AG04450 (cell line): ENCODE measurements at places on chromosomes 2 and 18. TPM values are rescaled to one million over a fixed set of nuclear protein-coding genes. Genes with fewer than 3 reads are reported as not detected.

TFCP2L1 gene
- polyA plus RNA-seq = not detected in 2 replicates

IL18R1 gene
- 2.0 and 2.5 TPM in 2 replicates for polyA plus RNA-seq

OSBPL1A gene
- 41.0 and 56.1 TPM in 2 replicates for polyA plus RNA-seq

RSAD2 gene
- polyA plus RNA-seq = not detected in 2 replicates

COL3A1 gene
- polyA plus RNA-seq = 1,314 and 1,396 TPM in 2 replicates

GLI2 gene
- 5.2 and 8.4 TPM in 2 replicates for polyA plus RNA-seq

BIN1 gene
- 32.4 and 35.7 TPM in 2 replicates for polyA plus RNA-seq

KCNK3 gene
- 0.04 and 0.05 TPM in 2 replicates for polyA plus RNA-seq

NMUR1 gene
- not detected in 2 replicates for polyA plus RNA-seq

GNAL gene
- polyA plus RNA-seq = 0.46 and 0.51 TPM in 2 replicates

CDCA7 gene
- polyA plus RNA-seq = 11.4 and 13.9 TPM in 2 replicates

CAPN14 gene
- 0.09 TPM in 2 replicates for polyA plus RNA-seq

AQP12B gene
- not detected in 2 replicates for polyA plus RNA-seq

SNED1 gene
- polyA plus RNA-seq = 1.6 and 2.4 TPM in 2 replicates

ASPRV1 gene
- 0.06 and 0.11 TPM in 2 replicates for polyA plus RNA-seq

CASP8 gene
- polyA plus RNA-seq = 17.4 and 20.8 TPM in 2 replicates

OSR1 gene
- 13.5 and 14.0 TPM in 2 replicates for polyA plus RNA-seq

STARD6 gene
- polyA plus RNA-seq = 0.14 TPM in 1 of 2 replicates, not detected in the other

TRIM43 gene
- polyA plus RNA-seq = not detected in 2 replicates

GPR148 gene
- polyA plus RNA-seq = not detected in 2 replicates

CYTIP gene
- polyA plus RNA-seq = not detected in 2 replicates

- DNase-seq = no peak
Observed at GRCh38 chr2:100612388-100613000, 49.7 kb downstream of the PDCL3 start.

- no peak for DNase-seq
Observed at GRCh38 chr2:191230174-191230573, 15.0 kb upstream of the MYO1B start.

GRCh38 chr2:224400886-224401632 lies 848 bp downstream of the FAM124B start:
- DNase-seq = no peak

GRCh38 chr2:70728128-70728527 lies 39.9 kb downstream of the ADD2 start:
- no peak for DNase-seq

- DNase-seq = no peak
Observed at GRCh38 chr2:226445216-226445861, 354.3 kb downstream of the IRS1 start.

GRCh38 chr18:78527984-78528383 lies 451.6 kb upstream of the SALL3 start:
- no peak for DNase-seq

GRCh38 chr18:44920441-44920840 lies 239.8 kb downstream of the SETBP1 start:
- no peak for DNase-seq

DNA sequence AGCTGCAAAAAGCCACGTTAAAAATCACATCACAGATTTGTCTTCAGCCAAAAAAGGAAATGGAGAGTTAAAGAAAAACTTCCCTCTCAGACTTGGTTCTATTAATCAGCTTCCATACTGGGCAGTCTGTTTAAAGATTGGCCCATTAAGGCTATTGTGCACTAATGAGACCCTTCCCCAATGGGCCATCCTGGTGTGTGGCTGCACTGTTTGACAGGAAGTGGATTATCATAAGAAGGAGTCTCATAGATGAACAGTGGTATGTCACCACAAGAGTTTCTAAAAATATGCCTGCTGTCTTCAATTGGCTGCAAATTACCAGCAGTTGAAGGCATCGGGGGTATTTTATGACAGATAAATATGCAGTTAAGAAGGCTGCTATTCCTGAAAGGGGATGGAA lies 247.6 kb upstream of the THSD7B start:
- no peak for DNase-seq

GRCh38 chr2:64695721-64696261 lies 42.1 kb upstream of the SERTAD2 start:
- DNase-seq = no peak

DNA sequence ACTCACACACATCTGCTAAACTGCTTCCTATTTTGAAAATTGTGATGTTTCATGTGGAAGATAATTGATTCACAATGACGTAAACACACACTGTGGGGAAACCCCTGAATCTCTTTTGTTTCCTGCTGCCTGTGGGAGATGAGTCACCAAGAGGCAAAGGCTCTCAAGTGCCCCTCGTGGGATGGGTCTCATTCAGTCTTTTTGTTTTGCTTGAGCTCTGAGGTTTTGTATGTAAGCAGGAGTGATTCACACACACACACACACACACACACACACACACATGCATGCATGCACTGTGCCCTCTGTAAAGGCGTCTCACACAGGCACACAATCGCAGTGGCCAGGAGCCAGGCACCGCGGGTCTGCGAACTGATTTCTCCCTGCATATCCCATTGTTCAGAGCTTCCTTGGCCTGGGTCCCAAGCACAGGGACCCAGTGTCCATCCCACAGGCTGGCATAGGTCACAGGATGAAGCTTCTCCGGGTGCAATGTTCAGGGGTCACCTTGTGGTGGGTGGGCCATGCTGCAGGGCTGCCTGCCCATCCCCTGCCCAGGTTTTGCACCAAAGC lies 12.1 kb upstream of the ARHGEF4 start:
- DNase-seq = peak; percentile 95

DNA sequence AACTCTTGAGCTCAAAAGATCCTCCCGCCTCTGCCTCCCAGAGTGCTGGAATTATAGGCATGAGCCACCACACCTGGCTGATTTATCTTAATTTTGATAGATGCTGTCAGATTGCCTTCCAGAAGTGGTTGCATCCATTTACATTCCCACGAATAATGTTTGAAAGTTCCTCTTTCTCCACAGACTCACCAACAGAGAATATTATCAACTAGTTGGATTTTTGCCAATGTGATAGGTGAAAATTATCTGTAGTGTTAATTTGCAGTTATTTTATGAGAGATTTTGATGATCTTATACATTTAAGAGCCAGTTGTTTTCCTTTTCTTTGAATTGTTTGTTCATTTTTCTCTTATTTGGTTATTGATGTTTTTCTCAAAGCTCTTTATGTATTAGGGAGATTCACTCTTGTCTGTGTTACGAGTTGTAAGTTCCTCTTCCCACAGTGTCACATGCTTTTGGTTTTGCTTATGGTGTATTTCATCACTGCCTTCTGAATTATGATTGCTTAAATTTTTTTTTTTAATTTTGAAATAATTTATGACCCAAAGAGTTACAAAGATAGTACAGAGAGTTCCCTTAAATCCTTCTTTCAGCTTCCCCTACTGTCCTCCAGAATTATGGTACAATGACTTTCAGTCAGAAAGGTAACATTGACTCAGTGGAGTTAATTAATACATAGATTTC lies 20.7 kb upstream of the NT5DC4 start:
- DNase-seq = no peak

- DNase-seq = no peak
Observed at GRCh38 chr2:195756218-195756942, 99.4 kb downstream of the SLC39A10 start.

DNA sequence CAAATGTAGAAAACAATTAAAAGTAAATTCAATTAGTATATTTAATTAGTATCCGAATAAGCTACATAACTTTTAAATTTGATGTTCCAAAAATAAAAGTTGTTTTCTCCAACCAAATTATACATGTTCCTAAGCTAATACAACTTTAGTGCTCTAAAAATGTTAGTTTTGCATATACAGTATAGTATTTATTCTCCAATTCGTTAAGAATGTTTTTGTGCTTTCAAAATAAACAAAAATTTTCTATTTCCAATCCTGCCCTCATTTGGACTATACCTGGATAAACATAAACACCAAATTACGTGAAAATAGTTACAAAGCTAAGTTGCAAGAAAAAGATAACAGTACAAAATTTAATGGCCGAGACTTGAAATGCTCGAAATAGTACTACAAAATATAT lies 71.9 kb downstream of the STK39 start:
- DNase-seq = no peak

GRCh38 chr2:216698895-216699294 lies 3.5 kb upstream of the IGFBP5 start:
- DNase-seq = no peak

DNA sequence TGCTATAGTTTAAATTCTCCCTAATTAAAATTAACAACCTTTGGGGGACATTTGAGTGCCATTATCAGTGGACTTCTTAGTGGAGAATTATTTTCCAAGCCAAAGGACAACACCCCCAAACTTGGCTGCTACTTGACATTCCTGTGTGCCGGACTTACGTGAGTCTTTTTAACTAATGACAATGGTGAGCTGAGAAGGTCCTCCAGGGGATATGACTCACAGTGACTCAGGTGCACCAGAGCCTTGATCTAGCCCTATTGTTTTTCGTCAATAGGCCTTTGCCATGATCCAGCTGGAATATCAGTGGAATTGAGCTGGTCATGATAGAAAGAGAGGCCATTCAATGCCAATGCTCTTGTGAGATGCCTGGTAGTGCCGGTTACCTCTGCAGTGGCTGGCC lies 118.1 kb upstream of the CXCR4 start:
- no peak for DNase-seq

DNA sequence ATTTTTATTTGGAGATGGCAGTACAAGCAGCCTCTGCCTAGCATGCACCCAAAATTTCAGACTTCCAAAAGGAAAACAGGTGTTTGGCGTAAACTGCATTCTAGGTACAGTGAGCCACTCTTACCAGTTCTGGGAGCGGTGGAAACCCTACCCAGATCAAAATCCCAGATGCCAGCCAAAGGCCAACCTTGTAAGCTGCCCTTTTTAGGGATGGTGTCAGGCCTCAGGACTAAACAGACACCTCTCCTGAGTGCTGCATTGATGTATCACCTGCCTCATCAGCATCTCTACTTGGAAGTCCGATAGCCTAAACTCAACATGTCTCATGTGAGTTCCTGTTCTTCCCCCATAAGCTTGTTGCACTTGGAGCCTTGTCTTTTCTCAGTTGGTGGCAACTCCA lies 104.0 kb downstream of the MAP4K4 start:
- DNase-seq = no peak

- peak; percentile 99 for DNase-seq
Observed at GRCh38 chr2:227817850-227818674, 4.4 kb downstream of the CCL20 start.

DNA sequence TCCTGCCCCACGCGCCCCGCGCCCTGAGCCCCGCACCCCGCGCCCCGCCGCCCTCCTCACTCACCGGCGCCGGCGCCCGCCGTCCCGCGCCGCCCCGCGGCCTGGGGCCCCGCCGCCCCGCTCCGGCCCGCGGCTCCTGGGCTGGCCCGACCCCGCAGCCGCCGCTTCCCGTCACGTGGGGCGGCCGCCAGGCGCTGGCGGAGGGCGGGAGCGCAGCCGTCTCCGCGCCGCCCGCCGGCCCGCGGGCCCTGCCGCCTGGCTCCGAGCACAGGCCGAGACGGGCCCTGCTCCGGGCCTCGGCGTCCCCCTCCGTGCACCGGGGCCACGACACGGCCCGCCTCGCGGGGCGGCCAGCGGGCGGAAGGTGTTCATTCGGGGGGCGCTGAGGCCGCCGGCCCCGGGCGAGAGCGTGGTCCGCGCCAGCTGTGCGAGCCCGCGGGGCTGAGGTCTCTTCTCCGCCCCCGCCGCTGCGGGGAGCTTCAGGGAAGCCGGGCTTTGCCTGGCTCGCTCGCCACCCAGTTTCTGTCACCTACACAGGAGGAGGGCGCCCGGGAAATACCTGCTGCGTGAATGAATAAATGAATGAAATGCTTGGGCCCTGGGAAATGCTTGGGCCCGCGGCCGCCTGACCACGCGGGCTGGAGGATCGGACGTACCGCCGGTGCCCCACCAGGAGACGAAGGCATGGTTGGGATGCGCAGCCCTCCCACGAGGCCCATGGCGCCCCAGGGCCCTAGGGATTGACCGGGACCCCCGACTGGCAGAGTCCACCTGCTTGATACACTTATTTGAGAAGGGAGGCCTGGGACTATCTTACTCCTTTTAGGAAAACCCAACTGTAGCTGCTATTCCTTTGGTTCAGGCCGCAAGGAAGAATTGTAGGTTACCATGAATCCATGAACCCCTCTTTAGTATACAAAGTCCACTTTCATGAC lies at the start of gene TGFBRAP1:
Gene TGFBRAP1 (minus strand): TSS at position 175 of the 935 bp plus-strand sequence. CDS start 21,434 bp downstream, outside the sequence.
- DNase-seq = no peak

- DNase-seq = no peak
Observed at GRCh38 chr2:15547115-15547876, 13.8 kb downstream of the NBAS start.

DNA sequence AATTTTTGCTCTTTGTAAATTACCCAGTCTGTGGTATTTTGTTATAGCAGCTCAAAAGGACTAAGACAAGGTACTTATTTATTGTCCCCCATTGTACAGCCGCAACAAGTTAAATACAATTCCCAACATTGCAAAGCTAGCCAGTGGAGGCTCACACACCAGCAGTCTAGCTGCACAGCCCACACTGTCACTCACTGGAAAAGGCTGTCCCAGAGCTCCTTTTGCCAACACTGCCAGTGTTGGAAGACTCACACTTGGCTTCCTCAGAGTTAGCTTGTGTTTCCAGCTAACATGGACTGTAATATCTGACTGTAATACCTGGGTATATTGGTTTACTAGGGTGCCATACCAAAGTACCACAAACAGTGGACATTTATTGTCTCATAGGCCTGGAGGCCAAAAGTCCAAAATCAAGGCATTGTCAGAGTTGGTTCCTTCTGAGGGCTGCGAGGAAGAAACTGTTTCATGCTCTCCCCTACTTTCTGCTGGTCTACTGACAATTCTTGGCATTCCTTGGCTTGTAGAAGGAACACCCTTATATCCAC lies 6.6 kb upstream of the DYM start:
- no peak for DNase-seq

GRCh38 chr2:102251042-102251848 lies 60.1 kb upstream of the IL1RL1 start:
- DNase-seq = no peak

DNA sequence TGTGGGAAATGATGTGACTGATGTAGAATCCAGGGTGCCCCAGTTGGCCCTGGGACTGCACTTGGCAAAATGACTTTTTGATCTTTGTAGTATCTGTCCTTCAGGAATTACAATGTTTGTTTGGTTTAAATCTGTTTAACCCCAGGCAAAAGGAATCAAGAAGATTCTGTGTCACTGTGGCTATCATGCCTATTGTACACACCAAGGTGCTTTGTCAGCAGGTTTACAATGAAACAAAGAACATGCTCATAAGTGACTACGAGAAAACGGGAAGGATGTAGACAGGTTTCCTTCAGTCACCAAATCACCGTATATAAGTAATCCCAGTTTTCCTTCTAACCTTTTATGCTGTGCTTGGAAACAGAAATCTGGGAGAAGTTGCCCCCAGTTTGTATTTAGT lies 109.5 kb downstream of the RTN4 start:
- no peak for DNase-seq

DNA sequence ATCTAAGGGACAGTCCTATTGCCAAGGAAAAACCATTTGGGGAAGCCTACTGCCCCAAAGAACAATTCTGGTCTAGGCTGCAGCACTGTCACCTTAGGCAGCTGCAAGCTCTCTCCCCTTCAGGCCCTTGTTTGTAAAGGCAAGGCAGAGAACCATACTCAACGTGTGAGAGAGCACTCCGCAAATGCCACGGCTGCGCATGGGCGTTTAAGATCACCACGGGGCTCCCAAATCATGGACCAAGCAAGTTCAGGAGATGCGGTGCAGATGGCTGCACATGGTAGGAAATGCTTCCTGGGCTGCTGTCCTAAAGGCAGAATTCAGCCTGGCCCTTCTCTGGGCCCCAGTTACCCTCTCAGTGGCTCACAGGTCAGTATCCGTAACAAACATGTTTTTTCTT lies 15.5 kb downstream of the ERFE start:
- DNase-seq = no peak
